ENCODE measurements at places on chromosomes 2 and 18.
A peak's percentile ranks its signal among the peaks of the same experiment; 100 is the strongest.

DNA sequence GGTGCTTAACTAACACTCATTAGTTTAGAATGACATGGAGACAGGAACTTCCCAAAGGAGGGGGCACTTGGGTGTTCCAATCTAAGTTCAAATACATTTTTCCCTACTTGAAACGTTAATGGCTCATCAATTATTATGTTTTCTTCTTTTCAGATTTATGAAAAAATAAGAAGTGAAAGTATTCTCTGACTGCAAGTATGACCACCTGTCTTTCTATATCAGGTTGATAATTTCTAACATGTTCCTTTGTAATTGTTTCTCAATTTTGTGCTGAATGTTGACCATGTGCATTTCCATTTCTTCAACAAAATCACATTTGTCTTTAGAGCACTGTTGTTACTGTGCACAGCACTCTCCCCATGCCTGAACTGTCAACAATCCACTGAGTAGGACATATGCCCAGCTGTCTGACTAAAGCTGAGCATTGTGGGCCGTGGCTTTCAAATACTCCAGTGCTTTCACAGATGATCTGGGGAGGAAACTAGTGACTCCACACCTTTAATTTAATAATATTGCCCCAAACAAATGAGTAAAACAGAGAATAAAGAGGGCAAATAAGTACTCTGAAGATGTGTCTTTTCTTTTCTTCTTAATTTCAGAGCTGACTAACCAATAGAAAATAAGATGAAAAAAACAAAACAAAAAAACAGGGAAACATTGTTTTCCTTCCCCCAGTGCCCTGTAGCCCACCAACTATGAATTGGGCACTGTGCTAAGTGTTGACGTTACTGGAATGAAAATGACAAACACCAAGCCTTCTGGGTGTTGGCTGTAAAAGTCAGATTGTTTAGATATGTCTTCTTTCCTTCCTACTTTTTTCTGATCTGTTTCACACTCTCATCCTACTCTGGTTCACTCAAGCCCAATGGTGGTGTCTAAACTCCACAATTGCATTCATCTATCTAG, 16.0 kb downstream of the LANCL1 start:
- no peak for ATAC-seq

- peak; percentile 37 for ATAC-seq
Measured at GRCh38 chr2:144230448-144231085, 289.4 kb downstream of the ZEB2 start.

DNA sequence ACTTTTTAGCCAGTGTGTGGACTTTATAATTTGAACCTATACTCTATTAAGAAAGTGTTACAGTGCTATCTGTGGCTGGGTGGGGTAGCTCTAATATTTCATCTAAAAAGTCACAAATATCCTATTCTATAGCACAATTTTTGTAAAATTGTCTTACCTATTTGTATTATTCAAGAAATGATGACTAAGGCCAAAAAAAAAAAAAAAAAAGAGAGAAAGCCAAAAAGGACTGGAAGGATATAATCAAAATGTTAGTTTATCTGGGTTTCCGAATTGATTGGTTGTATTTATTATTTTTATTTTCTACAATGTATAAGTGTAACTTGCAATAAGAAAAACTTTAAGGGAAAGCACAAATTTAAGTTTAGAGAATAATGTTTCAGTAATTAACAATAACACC, 5.5 kb downstream of the ARL6IP6 start:
- no peak for ATAC-seq

GRCh38 chr2:240247868-240248720, 107.6 kb upstream of the OTOS start:
- ATAC-seq, result no peak

DNA sequence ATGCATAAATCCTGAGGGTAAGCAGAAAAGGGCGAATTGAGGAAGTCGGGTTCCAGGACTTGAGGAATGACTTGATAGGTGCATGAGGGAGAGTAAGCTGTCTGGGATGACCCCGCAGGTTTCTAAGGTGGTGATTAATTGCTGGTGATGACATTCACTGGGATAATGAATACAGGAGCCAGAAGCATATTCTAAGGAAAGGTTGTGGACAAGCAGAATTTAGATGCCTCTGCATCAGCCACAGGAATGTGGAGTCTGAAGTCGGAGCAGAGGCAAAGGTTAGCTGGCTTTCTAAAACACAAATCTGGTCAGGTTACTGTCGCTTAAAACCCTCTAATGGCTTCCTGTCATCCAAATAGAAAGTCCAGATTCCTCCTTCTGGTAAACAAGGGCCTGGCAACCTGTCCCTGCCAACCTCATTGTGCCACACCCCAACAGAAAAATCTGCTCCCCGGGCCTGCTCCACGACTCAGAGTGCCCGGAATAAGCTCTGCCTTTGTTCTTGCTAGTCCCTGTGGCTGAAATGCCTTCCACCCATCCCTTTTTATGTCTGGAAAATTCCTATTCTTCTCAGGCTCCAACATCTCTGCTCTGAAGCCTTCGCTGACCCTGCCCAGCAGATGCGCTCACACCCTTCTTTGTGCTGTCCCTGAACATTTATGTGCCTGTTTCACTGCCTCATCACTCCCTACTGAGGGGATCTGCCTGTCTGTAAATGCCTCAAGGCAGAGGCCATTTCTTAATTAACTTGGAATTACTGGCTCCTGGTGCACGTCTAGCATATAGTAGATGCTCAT, 11.3 kb upstream of the TMEM214 start:
- ATAC-seq, result no peak

DNA sequence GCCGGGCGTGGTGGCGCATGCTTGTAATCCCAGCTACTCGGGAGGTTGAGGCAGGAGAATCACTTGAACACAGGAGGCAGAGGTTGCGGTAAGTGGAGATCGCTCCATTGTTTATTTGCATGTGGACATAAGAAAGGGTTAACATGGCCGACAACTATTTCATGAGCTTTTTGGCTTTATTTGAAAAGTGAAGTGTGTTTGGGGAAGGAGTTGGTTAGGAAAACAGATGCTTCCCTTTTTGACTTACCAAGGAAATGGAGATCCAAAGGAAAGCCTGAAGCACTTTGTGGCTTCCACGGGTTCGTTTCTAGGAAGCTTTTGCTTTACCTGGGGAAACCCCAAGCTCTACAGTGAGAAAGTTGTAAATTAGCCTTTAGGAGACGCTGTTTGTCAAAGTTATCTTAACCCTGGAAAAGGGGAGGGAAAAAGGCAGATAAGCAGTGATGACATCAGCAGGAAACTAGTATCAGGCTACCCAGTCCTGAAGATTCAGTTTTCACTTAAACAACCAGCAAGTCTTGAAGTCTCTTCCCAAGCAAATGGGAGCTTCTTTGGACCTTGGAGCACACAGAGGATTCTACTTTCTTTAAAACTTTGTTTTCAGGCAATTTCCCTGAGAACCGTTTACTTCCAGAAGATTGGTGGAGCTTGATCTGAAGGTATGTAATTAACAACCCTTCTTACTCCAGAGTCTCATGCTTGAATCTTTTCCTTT, at the start of gene CASP10:
Gene CASP10, plus strand, starts transcription at position 492 of the 715 bp plus-strand sequence. CDS start 2,637 bp downstream, outside the sequence.
- ATAC-seq, result peak; percentile 74

GRCh38 chr2:30165050-30165520, 18.3 kb downstream of the YPEL5 start:
- peak; percentile 97 for ATAC-seq

GRCh38 chr2:48583961-48584360, 33.7 kb upstream of the GTF2A1L start:
- no peak for ATAC-seq

DNA sequence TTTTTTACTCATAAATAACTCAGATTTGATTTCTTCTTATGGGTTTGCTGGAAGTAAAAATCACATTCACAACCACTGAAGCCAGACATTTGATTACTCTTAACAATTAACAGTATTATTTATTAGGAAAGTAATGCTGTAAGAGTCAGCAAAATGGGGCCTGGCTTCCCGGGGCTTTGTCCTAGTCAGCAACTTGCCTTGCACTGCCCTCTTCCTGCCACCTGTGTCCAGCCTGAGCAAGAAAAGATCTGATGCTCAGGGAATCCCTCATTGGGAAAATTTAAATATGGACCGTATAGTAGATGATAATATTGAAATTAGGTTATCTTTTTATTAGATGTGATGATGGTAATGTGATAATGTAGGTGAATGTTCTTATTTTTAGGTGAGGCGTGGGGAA, 30.8 kb upstream of the ACYP2 start:
- no peak for ATAC-seq

DNA sequence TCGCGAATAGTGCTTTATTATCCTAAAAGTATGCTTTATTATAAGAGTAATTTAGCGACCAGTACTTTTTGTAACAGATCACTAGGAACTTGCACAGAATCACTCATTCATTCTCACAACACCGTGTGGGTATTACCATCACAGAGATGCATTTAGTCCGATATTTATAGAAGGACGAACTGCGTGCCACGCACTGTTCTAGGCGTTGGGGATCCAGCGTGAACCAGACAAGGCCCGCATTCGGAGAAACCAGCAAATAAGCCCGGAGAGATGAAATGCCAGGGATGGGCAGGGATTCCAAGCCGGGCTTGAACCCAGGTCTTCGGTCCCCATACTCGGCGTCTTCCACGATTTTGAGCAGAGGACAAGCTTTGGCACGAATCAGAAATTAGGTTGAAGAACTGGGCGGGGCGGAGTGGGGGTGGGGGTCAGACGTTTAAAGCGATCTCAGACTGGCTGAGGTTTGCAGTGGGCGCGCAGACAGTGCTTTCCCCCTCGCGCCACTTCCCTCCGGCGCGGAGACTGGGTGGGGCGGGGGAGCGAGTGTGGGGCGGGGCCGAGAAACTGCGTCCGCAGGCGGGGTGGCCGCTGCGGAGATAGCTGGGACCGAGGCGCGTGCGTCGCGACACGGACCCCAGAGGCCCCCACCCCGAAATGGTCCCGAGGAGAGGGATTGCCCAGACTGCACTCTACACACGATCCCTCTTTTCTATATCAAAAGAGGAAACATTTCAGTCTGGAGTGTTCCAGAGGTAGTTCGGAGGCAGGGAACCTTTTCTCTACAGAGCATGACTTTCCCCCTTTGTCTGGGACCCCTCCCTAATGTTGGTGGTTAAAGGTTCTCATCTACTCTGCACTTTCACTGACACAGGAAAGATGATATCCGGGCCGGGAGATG, 1.1 kb upstream of the CXCR4 start:
- ATAC-seq, result peak; percentile 72

- ATAC-seq, result no peak
Measured at GRCh38 chr2:63614983-63615945, 26.5 kb downstream of the MDH1 start.

- ATAC-seq, result no peak
Measured at GRCh38 chr2:219453671-219454590, 19.3 kb downstream of the SPEG start.

GRCh38 chr2:236663287-236664101, 93.9 kb downstream of the ACKR3 start:
- no peak for ATAC-seq

- no peak for ATAC-seq
Measured at GRCh38 chr18:36953047-36953446, 124.1 kb downstream of the KIAA1328 start.

DNA sequence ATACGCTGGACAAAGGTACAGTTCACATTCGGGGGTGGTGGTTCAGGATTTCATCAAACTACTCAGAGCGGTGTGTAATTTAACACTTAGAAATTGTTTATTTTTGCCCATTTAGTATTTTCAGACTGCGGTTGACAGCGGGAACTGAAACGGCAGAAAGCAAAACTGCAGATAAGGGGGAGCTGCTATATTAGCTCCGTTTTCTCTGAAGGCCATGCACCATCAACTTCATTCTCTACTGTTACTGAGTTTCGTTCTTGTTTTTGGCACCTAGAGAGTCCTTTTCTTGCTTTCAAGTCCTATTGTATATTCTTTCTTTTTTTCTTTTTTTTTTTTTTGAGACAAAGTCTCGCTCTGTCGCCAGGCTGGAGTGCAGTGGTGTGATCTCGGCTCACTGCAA, 121.5 kb upstream of the SP3 start:
- ATAC-seq, result no peak

- ATAC-seq, result no peak
Measured at GRCh38 chr18:40292985-40293710, 1661.9 kb upstream of the PIK3C3 start.

DNA sequence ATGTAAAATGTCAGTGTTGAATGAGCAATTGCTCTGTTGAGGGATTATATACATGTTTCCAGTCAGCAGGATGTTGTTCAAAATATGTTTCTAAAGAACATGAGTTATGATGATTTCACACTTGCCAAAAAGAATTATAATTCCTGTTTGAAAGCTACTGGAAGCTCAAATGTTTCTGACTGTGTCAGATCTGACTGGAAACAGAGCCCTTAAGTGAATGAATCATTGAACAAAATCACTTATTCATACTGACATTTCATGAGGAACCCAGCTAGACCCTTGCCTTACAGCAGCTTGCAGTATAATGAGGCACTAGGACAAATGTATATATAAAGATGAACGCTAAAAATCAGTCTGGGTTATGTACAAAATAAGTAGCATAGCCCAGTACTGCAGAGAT, 35.4 kb upstream of the ITGAV start:
- peak; percentile 65 for ATAC-seq

DNA sequence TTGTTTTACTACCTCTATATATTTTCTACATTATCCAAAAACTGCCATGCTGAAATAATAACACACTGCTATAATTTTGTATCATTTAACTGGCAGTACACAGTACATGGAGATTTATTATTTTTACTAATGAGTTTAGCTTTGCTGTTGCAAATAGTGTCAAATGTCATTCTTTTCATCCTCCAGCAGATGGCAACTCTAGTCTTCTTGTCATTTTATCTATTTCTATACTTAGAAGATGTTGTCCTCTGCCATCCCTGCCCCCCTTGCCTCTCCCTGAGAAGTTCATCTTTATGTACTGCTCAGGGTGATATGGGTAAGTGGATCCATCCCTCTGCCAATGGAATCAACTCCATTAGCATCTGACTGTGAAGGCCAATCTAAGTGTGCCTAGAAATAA, 21.7 kb upstream of the LRRTM1 start:
- ATAC-seq, result no peak

DNA sequence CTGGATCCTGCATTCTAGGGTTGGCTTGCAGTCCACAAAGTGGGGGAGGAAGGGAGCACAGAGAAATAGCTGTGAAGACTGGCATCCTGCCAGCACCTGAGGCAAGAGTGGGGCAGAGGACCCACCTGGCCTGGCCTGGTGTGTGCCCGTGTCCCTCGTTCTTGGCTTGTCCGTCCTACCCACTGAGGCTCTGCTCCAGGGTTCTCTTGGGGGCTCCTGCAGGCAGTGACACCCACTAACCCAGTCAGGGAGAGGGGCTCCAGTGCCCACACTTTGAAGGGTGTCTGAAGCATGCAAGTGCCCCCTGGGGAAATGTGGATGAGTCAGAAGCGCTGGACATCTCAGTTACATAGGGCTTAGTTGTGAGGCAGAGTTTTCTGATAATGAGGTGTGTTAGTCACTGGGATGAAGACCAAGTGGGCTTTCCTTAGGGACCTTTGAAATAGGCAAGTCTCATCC, 79.4 kb downstream of the SLC4A3 start:
- ATAC-seq, result no peak

GRCh38 chr2:102120701-102121159, 21.8 kb upstream of the IL1R1 start:
- no peak for ATAC-seq

DNA sequence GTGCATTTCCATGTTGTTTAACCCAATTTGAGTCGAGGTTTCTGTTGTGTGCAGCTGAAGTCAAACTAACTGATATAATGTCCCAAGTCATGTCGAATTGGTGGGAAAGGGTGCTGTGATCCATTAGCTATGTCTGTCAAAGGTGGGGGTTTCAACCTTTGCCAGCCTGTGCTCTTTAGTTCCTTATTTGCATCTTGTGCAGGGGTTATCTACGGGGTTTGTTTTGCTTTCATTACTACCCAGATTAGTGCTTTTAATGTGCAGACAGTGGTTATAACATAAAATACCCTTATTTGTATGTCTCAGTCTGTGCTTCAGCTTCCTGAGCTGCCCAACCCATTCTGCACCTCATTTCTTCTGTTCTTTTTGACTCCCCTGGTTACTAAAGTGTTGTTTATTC, 271.9 kb upstream of the CXCR4 start:
- ATAC-seq, result no peak

GRCh38 chr2:188647430-188648070, 326.6 kb upstream of the COL3A1 start:
- no peak for ATAC-seq

All from activated T-helper 17 cell treated with anti-CD3 and anti-CD28 coated beads, Interleukin-2, amount 50 U/mL, for 72 hours (primary cell).